ENCODE measurements at places on chromosomes 1 and 21. TPM values are rescaled to one million over a fixed set of nuclear protein-coding genes. Genes with fewer than 3 reads are reported as not detected.

DNA sequence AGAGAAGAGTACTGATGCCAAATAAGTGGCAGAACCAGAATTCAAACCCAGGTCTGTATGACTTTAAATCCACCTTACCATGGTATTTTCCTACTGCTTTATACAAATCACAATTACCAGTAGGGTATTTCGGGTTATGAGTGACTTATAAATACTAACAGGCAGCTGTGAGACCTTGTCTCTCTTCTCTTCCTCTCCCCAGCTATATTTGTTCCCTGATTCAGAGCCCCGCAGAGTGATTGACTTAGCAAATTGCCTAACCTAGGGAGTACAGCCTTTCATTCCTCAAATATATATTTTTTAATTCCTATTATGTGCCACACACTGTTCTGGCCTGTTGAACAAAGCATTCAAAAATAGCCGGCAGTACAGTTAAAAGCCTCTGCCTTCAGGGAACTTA lies 168.0 kb downstream of the CLEC20A start:
- DNase-seq: no peak

GRCh38 chr1:28313702-28314546 lies 14.9 kb upstream of the MED18 start:
- peak; percentile 77 for DNase-seq

DNA sequence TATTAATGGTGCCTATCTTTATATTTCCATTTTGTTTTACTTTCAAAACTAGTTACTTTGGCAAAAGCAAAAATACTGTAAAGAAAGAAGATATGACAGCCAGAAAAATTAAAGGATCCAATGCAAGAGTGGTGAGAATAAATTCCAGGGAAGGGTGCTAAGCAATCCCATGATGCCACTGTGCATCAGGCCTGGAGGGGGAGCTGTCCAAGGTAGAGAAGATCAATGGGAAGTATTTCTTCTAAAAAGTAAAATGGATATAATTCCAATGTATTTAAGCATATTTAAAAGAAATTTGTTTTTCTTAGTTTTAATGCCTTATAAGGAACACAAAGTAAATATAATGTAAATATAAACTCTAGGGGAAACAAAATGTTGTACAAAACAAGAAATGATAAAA lies 1382.2 kb upstream of the B3GALT2 start:
- DNase-seq: no peak

GRCh38 chr1:96978444-96978843 lies 256.9 kb downstream of the PTBP2 start:
- no peak for DNase-seq

Gene RASAL2
- total RNA-seq: 45.3 TPM

Gene TRIM17
- total RNA-seq: 3.2 TPM

- DNase-seq: no peak
These were observed 79.6 kb upstream of the SLFNL1 start for GRCh38 chr1:41101076-41101475.

DNA sequence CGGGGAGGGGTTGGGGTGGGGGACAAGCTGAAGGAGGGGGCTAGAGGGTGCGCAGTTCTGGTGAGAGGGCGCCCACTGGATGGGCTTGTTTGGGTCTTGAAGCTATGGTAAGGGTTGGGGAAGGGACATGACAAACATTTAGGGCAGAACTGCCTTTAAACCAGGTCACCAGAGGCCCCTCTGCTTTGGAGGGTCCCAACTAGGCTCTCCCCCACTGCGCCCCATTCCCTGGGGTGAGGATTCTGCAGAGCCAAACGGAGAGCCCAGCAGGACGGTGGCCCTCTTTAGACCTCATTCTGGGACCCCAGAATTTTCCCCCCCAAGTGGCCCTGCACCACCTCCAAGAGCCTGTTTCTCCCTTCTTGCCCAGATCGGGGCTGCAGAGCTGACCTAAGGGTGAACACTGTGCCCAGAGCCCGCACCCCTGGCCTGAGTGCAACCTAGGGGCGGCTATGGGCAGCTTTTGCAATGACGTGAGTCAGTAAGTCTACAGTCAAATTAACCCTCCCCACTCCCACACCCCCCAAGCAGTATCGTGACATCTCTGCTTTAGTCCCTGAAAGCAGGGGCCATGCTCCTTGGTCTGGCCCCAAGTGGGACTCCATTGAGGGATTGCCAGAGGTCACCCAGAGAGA lies 593.8 kb downstream of the MATN1 start:
- no peak for DNase-seq

- no peak for DNase-seq
These were observed 87.6 kb upstream of the SELENON start for GRCh38 chr1:25712299-25712970.

GRCh38 chr1:101235696-101236515 lies 913 bp upstream of the S1PR1 start:
- DNase-seq: peak; percentile 75

Gene PSMD4
- 167 TPM for total RNA-seq

Gene EDN2
- total RNA-seq: 0.56 TPM

GRCh38 chr1:44292651-44293050 lies 62.4 kb downstream of the ERI3 start:
- DNase-seq: no peak

- no peak for DNase-seq
These were observed 186.0 kb downstream of the PSMG1 start for GRCh38 chr21:38997051-38997842.

DNA sequence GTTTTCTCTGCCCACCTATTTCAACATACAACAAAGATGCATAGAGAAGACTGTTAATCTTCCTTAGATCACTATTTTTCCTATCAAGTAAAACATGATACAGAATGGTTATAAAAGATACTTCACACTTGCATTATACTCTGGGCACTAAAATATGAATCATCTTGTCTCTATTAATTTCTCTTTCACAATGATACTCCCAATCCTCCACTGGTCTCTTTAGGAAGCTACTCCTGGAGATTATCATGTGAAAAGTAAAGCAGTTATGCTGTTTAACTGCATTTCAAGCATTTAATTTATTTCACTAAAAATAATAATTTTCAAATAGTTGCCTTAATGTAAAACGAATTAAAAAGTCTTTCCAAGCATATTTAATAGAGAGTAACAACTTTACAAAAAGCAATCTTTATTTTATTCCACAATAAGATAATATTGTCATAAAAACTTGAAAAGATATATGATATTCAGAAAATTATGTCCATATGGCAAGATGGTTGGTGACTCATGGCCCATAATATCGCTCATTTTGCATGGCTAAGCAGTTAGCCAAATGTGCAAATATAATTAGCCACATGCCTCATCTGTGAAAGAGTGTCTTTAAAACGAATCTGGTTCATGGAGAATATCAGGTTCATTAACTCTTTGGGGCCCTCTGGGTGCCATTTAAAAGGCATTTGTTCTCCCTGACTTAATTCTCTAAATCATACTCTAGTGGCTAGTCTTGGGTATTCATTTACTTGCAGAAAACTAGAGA lies 1569.0 kb upstream of the B3GALT2 start:
- no peak for DNase-seq

Gene ZFP69B
- total RNA-seq: 10.1 TPM

Gene TRIM67
- total RNA-seq: not detected

Gene OXCT2
- total RNA-seq: 1.7 TPM

- no peak for DNase-seq
These were observed 287.8 kb downstream of the LMX1A start for GRCh38 chr1:165068741-165069140.

Gene RAP1GAP
- total RNA-seq: 0.54 TPM

- DNase-seq: no peak
These were observed 303.6 kb downstream of the MATN1 start for GRCh38 chr1:30419831-30420230.

Gene TINAGL1
- total RNA-seq: 840 TPM

Gene SNX7
- 53.0 TPM for total RNA-seq

Gene TLR5
- total RNA-seq: 1.3 TPM

DNA sequence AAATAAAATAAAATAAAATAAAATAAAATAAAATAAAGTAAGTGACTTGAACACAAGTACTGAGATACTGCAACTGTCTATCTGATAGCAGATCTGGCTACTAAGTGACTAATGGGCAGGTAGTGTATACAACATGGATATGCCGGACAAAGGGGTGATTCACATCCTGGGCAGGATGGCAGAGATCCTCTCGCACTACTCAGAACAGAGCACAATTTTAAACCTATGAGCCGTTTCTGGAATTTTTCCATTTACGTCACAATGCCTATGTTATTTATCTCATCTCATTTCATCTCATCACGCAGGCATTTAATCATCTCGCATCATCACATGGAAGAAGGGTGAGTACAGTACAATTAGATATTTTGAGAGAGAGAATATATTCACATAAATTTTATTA lies 233.3 kb upstream of the COA6 start:
- peak; percentile 99 for DNase-seq

GRCh38 chr1:236204039-236204438 lies 61.7 kb downstream of the GPR137B start:
- peak; percentile 5 for DNase-seq

DNA sequence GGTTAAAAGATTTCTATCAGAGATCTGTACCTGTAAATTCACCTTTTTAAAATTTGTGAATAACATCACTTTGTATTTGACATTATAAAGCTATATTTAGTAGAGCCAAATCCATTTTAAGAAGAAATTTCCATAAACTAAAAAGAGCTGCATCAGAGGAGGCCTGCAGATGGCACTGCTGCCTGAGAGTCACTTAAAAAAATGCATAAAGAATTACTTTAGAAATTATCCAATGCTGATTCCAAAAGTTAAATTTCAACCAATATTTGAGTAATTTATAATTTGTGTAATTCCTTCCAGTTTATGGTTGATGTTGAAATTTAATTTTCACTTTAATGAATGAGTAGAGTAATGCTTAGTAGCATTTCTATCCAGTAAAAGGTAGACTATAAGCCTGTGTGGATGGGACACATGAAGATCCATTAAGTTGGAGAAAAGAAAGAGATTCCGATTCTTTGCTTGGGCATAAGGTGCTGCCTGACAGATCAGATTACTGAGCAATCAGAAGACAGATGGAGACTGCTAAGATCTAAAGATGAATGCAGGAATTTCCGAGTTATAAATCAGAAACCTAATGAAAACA lies 20.7 kb upstream of the RPE65 start:
- no peak for DNase-seq

- DNase-seq: peak; percentile 17
These were observed 48.4 kb upstream of the CD34 start for GRCh38 chr1:207959141-207959825.

GRCh38 chr1:181139631-181140061 lies 51.1 kb downstream of the IER5 start:
- DNase-seq: peak; percentile 78

Gene CD5L
- not detected for total RNA-seq

GRCh38 chr21:31731056-31731856 lies 662 bp downstream of the SCAF4 start:
- DNase-seq: no peak

GRCh38 chr1:24154215-24154614 lies 11.3 kb upstream of the IL22RA1 start:
- no peak for DNase-seq

- no peak for DNase-seq
These were observed 479 bp upstream of the SNX7 start for GRCh38 chr1:98660940-98661543.

GRCh38 chr1:40078512-40079333 lies 18.3 kb downstream of the PPT1 start:
- DNase-seq: peak; percentile 55

DNA sequence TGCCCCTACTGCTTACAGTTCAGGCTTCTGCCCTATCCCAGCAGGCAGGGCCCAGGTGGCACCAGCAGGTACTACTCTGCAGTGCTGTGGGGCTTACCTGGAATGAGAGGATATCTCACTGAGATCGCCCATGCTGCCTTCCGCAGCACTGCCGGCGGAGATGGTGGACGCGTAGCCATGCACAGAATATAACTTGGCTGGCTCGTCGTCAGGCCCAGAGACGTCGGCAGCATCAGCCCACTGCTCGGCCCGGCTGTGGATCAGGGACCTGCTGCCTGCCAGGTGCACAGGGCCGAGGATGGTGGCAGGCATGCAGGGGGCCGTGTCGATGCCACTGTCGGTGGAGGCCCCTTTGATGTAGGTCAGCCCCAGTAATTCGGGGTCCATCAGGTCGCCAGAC lies 190.9 kb downstream of the SIPA1L2 start:
- DNase-seq: no peak
